ENCODE measurements at places on chromosomes 4 and X. TPM values are rescaled to one million over a fixed set of nuclear protein-coding genes. Genes with fewer than 3 reads are reported as not detected.
A peak's percentile ranks its signal among the peaks of the same experiment; 100 is the strongest.

GRCh38 chr4:187577941-187578480, 417.6 kb upstream of the ZFP42 start:
- no peak for DNase-seq

DNA sequence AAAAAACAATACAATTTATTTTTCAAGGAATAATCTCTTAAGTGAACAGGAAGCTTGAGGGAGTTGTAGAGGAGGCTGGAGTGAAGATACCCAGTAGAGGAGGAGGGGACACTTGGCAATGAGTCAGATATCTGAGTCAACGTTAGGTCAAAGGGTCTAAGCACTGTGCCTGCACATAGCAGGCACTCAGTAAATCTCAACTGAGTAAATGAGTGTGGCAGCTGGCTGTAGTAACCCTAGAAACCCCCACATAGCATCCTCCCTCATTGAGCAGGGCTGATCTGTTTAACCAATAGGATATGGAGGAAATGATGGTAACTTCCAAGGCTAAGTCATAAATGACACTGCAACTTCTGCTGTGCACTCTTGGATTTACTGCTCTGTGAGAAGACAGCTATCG, 186.0 kb upstream of the FAM241A start:
- DNase-seq: no peak

DNA sequence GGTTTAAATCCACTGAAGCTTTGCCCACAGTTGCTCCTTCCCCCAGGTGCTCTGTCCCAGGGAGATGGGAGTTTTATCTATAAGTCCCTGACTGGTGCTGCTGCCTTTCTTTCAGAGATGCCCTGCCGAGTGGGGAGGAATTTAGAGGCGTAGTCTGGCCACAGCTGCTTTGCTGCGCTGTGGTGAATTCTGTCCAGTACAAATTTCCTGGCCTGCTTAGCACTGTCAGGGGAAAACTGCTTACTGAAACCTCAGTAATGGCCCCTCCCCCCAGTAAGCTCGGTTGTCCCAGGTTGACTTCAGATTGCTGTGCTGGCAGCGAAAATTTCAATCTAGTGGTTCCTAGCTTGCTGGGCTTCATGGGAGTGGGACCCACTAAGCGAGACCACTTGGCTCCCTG, 40.1 kb downstream of the UGT2B17 start:
- no peak for DNase-seq

GRCh38 chr4:109390115-109390768, 43.4 kb upstream of the SEC24B start:
- no peak for DNase-seq

DNA sequence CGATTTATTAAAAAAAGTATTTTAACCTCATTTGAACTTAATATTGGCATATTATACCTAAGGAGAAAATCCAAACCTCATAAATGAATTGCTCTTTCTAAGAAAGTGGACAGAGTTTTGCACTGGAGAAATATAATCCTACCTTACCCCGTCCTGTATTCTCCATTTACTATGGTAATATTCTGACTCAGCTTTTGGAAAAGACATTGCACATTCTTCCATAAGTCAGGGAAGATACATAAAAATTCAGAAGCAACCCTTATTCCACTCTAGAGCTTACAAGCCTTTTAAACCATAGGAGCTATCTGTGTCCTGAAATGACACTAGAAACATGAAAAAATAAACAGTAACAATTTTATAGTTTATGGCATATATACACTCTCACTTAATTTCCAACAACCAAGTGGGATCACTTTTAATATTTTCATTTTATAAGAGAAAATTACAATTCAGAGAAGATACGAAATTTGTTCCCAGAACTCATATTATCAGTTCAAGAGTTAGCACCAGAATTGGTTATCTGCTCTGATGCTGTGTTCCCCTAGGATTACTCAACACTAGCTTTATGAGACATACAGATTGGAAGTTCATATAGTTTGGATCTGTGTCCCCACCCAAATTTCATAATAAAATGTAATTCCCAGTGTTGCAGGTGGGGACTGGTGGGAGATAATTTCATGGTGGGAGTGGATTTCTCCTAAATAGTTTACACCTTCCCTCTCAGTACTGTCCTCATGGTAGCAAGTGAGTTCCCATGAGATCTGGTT, 359.4 kb downstream of the ARAP2 start:
- DNase-seq: no peak

GRCh38 chr4:127920521-127920920, 39.8 kb downstream of the PLK4 start:
- DNase-seq: no peak

DNA sequence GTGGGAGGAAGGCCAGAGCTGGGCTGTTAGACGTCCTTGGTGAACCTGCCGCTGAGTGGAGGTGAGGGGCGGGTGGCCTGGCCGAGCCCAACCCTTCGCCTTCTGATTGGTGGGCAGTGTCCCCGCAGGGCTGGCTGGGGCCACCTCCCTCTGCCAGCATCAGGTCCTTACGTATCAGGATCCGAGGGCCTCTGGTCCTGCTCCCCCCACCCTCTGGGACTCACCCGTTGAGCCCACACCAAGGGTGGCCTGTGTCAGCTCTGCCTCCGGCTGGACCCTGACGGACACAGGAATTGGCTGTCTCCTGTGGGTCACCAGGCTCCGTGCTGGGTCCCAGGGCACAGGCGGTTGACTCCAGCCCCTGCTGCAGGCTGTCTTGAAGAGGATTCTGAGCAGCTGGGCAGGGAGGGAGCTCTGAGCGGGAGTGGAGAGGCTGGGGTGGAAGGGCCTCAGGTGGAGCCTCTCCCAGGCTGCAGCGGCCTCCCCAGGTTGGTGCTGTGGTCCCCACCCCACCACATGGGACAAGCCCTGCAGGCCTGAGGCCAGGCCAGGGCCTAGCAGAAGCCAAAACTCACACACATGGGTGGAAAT, 58.4 kb upstream of the NKX1-1 start:
- peak; percentile 83 for DNase-seq

DNA sequence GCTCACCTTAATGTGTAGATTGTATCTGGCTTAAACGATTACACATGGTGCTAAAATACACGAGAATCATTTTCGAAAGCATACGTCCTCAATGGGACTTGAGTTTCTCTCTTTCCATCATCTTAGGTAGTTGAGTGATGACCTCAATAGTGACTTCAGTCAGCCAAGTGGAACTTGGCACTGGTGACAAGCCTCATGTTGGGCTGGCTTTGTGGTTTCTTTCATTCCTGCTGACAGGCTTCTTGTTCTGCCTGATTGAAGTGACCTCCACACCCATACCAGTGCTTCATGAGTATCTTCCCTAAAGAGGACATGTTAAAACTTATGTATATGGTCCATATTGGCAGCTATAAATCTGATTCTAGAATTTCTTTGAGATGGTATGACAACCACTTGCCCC, 159.1 kb upstream of the WDR1 start:
- DNase-seq: no peak

DNA sequence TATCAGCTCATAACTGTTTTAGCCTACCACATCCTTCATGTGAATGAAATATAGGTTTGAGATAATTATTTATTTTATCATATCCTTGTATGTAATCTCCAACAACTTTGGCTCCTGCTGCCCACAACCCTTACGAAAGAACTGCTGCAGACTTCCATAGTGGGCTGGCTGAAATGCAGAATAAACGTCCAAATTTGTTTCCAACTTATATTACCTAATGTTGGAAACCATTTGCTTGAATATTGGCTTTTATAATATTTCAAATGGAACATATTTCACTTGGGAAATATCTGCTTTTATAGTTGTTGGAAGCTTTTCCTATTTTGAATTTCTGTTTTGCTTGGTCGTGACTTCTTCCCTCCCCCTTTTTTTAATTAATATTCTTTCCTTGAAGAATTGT, 45.0 kb upstream of the ITM2A start:
- no peak for DNase-seq

DNA sequence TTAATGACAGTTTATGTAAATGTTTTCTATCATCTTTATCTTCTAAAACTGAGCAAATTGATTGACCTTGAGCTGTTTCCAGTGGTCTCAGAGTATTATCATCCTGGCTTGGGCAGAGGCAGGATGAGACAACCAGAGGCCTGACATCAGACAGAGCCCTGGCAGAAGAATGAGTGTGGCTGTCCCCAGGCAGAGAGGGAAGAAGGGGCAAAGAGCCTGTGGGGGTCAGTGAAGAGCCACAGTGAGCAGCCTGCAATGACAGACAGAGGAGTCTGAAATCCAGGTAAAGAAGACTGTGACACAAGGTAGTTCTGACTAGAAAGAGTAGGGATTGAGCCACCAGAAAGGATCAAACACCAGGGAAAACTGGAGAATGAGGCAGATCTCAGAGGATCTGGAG, 182.4 kb upstream of the ARSJ start:
- DNase-seq: no peak

- no peak for DNase-seq
Observed at GRCh38 chrX:7088968-7089615, 58.4 kb upstream of the STS start.

DNA sequence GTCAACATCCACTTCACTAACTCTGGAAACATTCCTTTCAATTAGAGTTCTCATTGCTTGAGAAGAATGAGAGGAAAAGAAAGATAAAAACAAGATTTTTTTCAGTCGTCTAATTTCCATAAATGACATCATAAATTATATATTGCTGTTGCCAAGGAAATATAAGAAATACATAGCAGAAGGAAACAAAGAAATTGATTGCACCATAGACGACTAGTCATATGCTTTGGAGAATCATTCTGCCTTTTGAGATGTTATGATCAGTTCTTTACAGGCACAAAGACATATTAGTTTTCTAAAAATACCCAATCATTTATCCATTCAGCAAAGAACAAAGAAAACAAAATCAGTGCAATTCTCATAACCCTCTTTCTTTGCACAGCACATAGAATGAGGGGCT, 672 bp upstream of the C1QTNF7 start:
- DNase-seq: no peak

DNA sequence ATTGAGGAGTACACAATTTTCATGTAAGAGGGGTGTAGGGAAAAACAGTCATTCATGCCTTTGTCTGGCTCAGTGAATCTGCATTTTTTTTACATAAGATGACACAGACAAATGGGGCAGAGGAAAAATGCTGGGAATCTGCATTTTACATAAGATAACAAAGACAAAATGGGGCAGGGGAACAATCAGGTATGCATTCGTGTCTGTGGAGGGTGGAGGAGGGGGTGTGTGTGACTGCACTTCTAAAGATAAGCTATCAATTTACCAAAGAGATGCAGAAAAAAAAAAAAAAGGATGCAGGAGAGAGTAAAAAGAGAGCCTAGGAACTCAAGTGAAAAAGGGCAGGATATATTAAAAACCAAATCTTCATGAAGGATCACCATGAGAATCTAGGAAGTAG, 637.4 kb downstream of the ZNF674 start:
- no peak for DNase-seq

DNA sequence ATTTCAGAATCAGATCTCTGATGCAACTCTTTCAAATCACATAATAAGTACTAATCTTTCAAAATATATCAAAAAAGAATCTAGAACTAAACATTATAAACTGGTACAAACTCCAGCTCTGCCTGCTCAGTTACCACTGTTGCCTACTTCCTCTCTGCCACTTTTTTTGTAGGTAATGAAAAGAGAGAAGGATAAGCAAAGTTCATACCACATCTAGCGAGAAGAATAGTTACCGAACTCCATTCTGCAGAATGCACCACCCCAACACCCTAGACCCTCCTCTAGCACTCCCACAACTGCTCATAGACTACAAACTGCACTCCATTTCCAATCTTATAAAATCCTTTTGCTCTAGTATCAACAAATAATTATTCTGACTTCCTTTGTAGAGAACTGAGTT, 19.7 kb upstream of the LRBA start:
- DNase-seq: no peak

DNA sequence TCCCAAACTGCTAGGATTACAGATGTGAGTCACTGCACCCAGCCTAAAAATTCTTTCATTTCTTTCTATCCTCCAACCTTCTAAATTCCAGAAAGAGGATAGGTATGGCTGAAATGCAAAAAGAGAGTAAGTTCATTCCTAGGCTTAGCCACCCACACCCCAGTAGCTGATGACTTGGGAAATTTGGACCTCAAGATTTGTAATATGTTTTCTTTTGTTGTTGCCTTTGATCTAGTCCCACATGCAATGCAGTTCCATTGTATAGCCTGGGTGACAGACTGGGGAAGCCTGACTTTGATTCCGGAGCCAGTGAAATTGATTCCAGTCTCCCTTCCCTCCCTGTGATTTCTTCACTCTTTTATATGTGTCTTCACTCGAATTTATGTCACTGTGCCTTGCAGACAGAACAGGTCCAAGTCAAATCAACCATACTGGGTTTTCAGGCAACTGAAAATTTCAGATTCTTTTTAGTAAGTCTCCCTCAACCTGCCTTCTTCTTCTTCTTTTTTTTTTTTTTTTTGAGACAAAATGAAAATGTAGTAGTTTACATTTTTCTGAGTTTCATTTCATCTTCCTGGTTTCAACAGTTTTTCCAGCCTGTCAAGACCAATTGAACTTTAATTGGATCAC, 176.2 kb upstream of the RBPJ start:
- DNase-seq: no peak

Gene TMEM150C
- 6.9 TPM for total RNA-seq

Gene PPP1R2C
- not detected for total RNA-seq

Gene CA5B
- total RNA-seq: 16.9 TPM

All from posterior vena cava (tissue), 2 donors.